A549 (cell line): ENCODE measurements at places on chromosomes 2 and 18.

DNA sequence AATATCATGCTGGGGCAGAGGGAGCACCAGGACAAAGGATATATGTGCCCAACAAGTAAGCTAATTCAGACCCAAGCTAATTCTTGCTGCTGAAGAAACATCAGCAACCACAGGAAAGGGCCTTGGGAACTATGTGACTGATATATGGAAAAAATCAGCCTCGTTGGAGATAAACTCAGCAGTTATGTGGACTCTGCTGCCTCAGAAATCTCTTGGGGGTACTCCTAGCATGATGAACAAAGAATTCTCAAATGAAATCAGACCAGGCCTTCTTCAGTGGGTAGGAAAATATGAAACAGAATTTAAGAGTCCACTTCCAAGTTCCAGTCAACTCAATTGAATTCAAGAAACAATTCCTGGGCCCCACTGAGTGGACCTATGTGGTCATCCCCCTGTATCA lies 367.9 kb downstream of the TNS1 start:
- DNase-seq: no peak

- DNase-seq: no peak
These were observed 625.3 kb upstream of the LRRTM4 start for GRCh38 chr2:78147466-78147865.

DNA sequence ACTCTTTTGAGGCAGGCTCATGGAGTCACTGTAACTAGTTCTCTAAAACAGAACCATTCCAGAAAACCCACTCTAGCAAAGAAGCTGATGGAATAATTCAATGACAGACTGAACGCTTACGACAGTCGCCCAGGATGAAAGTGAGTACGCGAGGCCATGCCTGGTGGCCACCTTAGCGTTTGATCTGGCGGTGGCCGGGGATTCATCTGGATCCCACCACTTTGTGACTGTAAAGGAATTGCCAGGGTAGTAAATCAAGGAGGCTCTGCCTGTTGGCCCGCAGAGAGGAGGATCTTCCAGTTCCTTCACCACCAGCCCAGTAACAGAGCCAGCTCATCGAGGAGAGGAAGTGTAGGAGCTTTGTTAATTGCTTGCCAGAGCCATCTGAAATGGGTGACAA lies 34.6 kb downstream of the GREB1 start:
- no peak for DNase-seq

GRCh38 chr18:33577685-33578517 lies at the start of gene ASXL3:
ASXL3 (plus strand) TSS chr18:33578219; CDS start chr18:33578632, 413 bp downstream.
- no peak for DNase-seq

DNA sequence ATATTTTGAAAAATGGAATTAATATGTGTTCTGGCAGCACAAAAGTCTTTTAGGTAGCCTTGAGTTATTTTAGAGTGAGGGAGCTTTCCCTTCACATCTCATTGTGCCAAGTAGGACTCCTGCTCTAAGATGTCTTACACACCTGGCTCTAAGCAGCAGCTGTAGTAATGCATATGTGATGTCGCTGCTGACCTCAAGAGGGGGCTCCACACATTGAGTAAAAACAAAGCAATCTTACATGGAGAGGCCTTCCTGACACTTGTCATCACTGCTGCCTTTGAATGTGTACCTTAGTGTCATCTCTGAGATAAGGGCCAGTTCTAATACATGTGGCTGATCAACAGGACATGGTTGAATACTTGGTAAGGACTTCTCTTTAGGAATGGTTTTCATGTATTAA lies 75.8 kb downstream of the ACTR3 start:
- peak; percentile 72 for DNase-seq

DNA sequence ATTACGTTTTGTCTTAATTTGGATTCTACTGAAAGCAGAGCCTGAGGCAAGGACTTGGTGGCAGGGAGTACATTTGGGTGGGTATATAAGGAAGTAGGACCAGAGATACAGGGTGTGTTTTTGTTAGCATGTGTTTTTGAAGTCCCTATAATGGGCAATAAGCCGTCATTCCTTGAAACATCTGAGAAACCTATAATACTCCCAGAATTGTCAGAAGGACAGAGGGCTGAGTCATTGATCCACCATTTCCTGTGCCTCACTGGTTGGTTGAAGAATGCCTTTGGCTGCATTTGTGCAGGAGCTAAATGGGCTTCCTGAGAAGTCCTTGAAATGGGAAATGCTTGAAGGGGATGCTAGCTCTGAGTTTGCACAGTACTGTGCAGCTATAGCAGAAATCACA lies 281.8 kb upstream of the ZEB2 start:
- no peak for DNase-seq

GRCh38 chr2:197191940-197192322 lies 118.6 kb downstream of the ANKRD44 start:
- no peak for DNase-seq

GRCh38 chr18:48599391-48599790 lies 60.6 kb downstream of the CTIF start:
- DNase-seq: no peak

GRCh38 chr2:176613323-176613987 lies 344.2 kb downstream of the MTX2 start:
- DNase-seq: no peak

- no peak for DNase-seq
These were observed at the start of gene EPB41L3 for GRCh38 chr18:5543773-5544389. EPB41L3 (minus strand) TSS chr18:5543997; CDS start chr18:5489183, 54,814 bp downstream.
